ENCODE measurements at places on chromosomes 5 and 9.

GRCh38 chr9:72592502-72593403, 71.3 kb downstream of the TMC1 start:
- peak; percentile 57 for DNase-seq

- no peak for DNase-seq
These were observed 20.1 kb downstream of the ZNF462 start for GRCh38 chr9:106883030-106883429.

- DNase-seq = no peak
These were observed 291.3 kb downstream of the FBXL7 start for GRCh38 chr5:15791274-15791673.

DNA sequence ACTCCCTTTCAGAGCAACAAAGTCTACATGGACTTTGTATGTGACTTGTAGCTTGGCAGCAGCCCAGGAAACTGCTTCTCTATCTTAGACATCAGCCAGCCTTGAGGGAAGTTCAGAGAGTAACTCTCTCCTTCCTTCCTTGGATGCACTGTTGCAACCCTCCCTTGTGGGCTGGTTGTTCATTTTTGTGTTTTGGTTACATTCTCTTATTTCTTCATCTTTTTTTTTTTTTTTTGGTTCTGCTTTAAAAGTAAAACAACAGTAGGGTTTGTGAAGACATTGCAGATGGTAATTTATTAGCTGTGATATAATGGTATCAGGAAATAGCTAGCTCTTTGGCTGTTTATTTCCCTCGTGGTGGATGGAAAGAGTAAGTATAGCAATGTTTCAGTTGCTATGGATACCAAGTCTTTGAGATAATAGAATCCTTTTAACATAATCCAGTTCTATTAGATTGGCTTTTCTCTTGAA, 97.9 kb upstream of the MAMDC2 start:
- peak; percentile 37 for DNase-seq

GRCh38 chr5:41508186-41508585, 2.2 kb downstream of the PLCXD3 start:
- peak; percentile 32 for DNase-seq

DNA sequence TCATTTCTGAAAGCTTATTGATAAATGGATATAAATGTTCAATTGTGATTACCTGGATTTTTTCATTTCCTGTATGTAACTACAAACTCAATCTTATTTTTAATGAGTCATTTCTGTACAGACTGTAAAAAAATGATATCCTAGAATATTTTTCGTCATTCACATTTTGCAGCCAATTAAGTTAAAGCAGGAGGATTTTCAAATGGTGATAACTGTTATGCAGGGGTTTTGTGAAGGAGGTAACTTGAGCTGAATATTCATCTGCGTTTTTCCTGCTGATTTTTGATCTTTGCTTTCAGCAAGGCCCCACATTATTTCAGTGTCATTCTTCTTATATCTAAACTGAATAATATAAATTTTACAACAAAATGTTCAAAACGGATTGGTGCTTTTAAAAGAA, 74.1 kb downstream of the SLF1 start:
- no peak for DNase-seq

DNA sequence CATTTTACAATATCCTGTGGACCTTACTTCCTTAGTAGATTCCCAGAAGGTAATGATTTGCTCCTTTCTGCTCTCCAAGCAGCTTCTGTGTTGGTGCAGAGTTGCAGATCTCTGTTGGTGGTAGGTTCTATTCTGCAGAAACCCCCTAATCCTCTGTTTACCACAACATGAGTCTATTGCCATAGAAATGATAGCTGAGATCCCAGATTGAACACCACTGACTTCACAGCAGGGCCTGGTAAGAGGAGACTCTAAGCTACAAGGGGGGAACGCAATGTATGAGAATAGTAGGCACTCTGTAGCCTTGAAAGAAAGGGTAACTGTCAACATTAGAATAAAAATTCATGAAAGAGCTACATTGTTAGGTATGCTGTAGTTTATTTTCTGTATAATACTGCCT, 59.5 kb downstream of the MUSK start:
- no peak for DNase-seq

- no peak for DNase-seq
These were observed 237.0 kb upstream of the CDH9 start for GRCh38 chr5:27275345-27275744.

- no peak for DNase-seq
These were observed 519 bp downstream of the ZER1 start for GRCh38 chr9:128771094-128771721.

GRCh38 chr5:172647352-172648012, 6.4 kb downstream of the NEURL1B start:
- no peak for DNase-seq

- DNase-seq = no peak
These were observed 123.3 kb downstream of the TLR4 start for GRCh38 chr9:117827456-117827855.

- no peak for DNase-seq
These were observed 428.7 kb downstream of the GABRG2 start for GRCh38 chr5:162496100-162496808.

DNA sequence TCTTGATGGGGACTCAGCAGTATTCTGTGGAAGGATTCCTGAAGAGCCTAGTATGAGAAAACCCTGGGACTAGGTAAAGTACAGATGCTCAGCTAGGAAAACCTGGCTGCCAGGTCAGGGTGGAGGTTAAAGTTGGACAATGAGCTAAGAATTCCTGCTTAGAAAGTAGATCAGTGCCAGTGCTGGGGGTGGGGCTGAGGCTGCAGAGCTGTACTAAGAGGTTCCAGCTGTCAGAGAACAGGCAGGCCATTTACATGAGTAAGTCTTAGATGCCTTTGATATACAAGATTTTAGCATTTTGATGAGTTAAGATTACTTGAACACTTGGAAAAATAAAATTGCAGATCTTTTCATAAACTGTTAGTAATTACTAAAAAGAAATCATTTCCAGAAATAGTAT, 332.3 kb upstream of the NUDT12 start:
- no peak for DNase-seq

DNA sequence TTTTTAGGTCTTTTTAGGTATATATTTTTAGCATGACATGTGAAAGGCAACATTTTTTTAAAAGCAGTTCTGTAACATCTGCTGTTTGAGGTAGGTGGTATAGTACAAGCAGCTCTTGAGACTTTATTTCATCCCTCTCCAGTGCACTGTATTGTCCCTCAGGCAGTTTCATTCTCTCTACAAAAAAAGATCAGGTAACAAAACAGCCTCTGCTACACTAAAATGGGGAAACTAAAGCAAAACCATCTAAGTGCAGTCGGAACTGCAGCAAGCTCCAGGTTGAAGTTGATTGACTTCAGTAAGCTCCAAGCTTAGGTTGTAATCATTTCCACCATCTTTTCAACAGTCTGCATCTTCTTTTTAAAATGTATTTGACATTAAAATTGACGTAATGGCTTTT, 195.6 kb downstream of the DEPDC1B start:
- DNase-seq = no peak

GRCh38 chr5:14775857-14776256, 95.7 kb downstream of the ANKH start:
- peak; percentile 46 for DNase-seq

GRCh38 chr5:68744206-68744605, 349.6 kb upstream of the SLC30A5 start:
- no peak for DNase-seq

GRCh38 chr5:98588215-98588614, 185.2 kb upstream of the RGMB start:
- no peak for DNase-seq

DNA sequence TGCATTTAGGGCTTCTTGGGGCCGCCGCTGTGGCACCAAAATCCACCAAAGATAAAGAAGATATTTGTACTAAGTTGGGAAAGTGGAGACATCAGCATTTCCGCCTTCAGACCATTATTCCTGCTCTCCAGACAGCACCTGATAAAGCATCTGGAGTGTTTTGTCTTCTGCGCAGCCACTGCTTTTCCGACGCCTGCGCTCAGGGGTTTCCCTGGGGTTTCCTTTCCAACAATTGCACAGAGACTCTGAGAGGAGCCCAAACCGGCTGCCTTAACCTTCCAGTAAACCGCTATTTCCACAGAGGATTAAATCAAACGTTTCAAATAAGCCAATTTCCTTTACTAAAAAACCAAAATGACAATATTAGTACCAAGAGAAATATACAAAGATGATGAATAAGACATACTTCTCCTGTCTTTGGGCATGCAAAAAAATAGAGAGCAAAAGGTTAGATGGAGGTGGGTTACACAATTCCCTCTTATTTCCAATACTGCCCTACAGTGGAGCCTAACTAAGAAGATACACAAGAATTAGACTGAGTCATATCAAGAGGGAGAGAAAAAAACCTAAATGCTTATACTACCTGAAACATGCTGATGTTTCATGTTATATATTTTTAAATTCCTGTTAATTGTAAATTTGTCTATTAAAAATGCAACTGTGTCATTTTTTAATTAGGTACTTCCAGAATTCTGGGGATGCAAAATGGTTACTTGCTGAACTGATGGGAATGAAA, 98.4 kb downstream of the MAPKAP1 start:
- no peak for DNase-seq

DNA sequence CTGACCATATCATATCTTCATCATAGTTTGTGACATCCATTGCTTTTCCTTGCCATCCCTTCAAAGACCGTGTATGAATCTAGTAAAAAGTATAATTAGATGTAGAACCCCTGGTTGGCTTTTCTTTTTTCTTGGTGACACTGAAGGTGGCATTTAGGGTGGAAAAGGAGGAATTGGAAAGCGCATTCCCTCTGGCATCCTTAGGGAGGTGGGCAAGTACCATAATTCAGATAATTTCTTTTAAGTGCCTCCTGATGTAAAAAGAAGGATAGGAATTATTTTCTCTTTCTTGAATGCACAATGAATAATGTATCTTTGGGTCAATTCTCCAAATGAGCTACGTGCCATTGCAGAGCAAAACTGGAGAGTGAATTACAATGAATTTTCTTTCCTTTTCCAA, 73.2 kb upstream of the SMARCA2 start:
- DNase-seq = no peak

- no peak for DNase-seq
These were observed 254.6 kb downstream of the AOPEP start for GRCh38 chr9:94980947-94981722.

- peak; percentile 83 for DNase-seq
These were observed 272.4 kb downstream of the ADAMTS6 start for GRCh38 chr5:65209341-65209740.

DNA sequence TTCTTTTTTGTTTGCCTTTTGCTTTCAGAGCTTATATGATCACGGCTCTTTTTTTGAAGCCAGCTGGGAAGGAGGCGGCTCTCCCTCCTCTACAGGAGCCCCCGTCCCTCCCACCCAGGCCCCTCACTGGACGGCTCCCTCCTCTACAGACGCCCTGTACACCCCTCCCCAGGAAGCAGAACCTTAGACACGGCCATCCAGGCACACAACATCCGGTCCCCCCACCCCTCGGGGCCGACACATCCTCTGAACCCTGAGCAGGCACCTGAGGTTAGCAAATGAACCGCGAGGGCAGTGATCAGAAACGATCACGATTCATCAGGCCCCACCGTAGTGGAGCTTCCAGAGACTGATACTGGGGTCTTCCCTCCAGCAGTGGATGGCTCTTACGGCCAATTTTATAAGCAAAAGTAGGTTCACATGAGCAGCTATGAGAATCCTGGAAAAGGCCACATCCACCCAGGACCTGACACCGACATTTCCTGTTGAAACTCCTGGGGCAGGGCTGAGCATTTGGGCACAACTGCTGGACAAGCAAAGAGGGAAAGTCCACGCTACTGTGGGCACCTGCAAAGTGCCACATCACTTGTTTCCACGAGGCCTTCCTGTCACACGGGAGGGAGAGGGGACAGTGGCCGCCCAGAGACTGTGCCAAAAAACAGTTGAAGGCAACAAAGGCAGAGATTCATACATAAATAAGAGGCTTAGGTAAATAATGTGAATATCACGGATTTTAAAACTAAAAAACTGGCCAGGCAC, 78.9 kb downstream of the SEMA4D start:
- no peak for DNase-seq

- no peak for DNase-seq
These were observed 754.3 kb downstream of the TLE4 start for GRCh38 chr9:80326105-80326504.

- DNase-seq = no peak
These were observed 518.4 kb downstream of the TAF11L14 start for GRCh38 chr5:18152671-18153070.

DNA sequence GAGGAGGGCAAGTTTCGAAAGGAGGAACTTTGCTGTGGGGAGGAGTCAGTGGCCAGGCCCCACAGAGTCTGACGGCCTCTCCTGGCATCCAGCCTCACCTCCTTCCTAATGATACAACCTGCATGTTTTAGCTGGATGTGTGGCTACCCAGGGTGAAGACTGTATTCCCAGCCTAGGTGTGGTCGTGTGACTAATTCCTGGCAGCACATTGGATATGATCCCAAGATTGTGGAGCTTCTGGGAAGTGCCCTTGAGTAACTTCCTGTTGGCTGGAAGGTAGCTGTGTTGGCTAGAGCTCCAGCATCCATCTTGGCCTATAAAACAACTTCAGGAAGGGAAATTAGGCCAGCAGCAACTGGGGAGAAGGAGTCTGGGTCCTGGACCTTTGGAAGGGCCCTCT, 19.0 kb upstream of the LPCAT1 start:
- peak; percentile 88 for DNase-seq

DNA sequence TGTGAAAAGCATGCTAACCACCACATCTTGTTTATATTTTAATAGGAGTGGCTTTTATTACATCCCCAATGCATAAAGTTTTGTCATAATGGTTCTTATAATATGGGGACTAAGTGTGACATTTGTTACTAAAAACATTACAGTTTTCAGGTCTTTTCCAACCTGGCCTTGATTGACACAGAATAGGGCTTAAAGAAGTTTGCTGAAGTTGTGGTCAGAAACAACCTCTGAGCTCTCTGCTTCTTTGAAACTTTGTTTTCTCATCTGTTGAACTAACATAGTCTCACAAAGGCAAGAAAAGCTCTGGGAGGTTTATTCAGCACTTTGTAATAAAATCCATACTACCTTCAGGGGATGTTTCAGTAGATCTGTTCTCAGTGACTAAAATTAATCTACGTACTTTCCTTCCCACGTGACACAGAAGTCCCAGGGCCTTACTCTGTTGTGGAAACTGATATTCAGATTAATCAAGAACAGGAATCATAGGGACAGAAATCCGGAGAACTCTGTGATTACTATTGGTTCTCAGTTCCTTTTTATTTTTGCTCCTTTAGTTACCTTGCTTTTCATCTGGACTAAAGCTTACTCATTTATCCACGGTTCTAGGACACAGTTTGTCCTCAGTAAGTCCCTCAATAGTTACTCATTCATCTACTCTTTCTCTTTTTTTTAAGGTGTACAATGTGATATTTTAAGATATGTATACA, 289.0 kb upstream of the EFNA5 start:
- DNase-seq = no peak

DNA sequence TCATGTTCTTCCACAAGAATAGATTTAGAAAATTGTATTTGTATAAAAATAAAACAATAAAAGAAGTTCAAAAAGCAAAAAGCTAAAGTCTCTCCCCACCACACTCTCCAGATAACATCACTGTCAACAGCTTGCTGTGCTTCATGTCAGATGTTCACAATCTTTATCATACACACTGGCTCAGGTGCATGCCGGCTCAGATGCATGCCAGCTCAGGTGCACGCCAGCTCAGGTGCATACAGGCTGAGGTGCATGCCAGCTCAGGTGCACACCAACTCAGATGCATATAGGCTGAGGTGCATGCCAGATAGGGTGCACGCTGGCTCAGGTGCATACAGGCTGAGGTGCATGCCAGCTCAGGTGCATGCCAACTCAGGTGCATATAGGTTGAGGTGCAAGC, 26.5 kb downstream of the SEMA4D start:
- no peak for DNase-seq

GRCh38 chr5:107875833-107876232, 205.1 kb upstream of the EFNA5 start:
- peak; percentile 73 for DNase-seq
